ENCODE measurements at places on chromosomes 4 and X.

DNA sequence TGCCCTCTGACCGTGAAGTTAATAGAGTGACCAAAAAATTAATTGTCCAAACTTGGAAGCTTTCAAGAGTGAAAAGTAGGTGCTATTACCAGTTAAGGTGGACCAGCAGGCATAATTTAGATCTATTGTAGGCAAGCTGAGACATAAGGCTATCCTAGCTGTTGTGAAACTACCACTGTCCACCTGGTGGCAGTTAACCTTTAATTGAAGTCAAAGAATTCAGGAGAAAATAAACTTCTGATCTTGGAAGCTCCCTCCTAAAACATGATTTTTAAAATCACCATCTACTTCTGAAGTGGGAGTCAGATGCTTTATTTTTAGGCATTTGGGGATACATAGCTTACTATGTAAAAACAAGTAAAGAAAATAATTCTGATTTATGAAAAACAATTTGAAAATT is 636.3 kb upstream of the HTR2C start:
- DNase-seq: no peak

- no peak for DNase-seq
Observed at GRCh38 chr4:54157606-54158005, 57.6 kb downstream of the GSX2 start.

GRCh38 chr4:108168160-108168670 is 517 bp downstream of the LEF1 start:
- DNase-seq: no peak

- no peak for DNase-seq
Observed at GRCh38 chr4:174214101-174214878, 69.2 kb downstream of the FBXO8 start.

DNA sequence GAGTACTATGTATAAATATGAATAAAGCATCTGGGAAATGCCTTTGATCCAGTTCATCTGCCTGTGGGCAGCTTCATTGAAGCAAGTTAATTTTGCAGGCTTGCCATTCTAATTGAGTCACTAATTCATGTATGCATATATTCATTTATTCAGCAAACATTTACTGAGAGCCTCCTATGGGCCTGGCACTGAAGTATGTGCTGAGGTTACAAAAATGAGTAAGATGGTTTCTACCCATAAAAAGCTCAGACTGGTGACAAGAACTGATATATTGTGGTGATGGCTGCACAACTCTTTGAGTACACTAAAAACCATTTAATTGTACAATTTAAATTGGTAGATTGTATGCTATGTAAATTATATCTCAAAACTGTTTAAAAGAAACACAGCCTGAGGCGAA is 1.1 kb upstream of the MRPL1 start:
- DNase-seq: no peak

DNA sequence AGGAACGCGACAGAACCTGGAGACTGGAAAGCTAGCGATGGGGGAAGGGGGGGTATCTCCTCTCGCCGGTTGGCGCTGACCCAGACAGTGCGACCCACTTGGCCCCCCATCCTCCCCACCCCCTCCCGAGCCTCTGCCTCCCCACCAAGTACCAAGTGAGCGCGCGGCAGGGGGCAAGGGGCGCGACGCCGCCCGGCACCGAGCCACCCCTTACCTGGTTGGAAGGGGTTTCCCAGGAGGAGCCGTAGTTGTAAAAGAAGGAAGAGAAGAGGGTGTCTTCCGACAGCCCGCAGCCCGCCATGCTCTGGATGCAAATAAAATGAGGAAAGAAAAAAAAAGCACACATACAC is 112.2 kb downstream of the DHX15 start:
- DNase-seq: no peak

GRCh38 chrX:135009057-135009610 is 13.2 kb downstream of the RTL8B start:
- DNase-seq: no peak

Data from D721Med (cell line).